ENCODE measurements at places on chromosomes 12 and 14.

- peak; percentile 30 for DNase-seq
These were observed 35.4 kb upstream of the RNASE3 start for GRCh38 chr14:20855652-20856291.

DNA sequence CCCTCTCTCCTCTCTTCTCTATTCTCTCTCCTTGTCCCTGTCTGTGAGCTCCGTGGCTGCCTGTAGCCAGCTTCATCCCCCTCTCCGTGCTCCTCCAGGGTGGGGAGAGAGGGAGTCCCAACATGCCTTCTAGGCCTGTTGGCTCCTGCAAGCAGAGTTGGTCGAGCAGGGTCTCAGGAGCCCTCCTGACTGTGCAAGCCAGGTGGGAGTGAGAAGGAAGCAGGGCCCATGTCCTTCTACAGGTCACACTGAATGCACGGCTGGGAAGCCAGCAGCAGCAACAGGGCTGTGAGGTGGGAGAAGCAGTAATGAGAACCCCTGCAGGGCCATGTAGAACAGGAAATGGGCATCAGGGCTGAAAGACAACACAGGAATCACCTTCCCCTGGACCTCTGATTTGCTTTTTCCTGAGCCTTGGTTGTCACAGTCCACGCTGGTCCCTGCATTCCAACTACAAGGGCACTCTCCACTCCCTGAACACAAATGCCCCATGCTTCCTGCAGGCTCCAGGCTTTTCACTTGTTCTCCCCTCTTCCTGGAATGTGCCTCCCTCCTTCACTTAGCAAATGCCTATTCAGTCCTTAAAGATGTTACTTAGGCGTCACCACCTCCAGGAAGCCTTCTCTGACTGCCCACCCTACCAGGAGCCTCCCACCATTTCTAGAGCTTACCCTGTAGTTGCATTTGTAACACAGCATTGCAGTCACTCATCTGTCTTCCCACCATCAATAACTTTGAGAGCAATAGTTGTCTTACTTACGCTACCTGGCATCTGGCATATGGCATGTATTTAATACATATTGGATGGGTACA lies 51.2 kb downstream of the TSPAN11 start:
- DNase-seq = no peak

- no peak for DNase-seq
These were observed 120.3 kb downstream of the GPR135 start for GRCh38 chr14:59344691-59345455.

DNA sequence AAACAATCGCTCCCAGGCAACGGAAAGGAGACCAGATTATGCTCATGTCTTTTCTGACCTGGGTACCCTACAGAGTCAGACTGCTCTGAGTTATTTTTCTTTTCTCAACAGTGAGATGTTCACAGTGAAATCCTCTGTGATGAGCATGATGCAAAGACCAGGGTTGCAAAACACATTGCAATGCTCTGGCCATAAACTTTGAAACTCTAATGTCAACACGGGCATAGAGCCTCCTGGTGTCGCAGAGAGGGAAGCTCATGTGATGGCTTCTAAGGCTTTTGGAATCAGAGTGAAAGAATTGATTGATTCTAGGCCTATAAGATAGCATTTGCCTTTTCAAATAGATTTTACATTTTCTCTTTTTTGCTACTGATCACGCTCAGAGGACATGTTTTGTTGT lies 193.4 kb downstream of the RASSF9 start:
- DNase-seq = no peak

GRCh38 chr12:1373901-1374735 lies 220.3 kb downstream of the FBXL14 start:
- DNase-seq = no peak

DNA sequence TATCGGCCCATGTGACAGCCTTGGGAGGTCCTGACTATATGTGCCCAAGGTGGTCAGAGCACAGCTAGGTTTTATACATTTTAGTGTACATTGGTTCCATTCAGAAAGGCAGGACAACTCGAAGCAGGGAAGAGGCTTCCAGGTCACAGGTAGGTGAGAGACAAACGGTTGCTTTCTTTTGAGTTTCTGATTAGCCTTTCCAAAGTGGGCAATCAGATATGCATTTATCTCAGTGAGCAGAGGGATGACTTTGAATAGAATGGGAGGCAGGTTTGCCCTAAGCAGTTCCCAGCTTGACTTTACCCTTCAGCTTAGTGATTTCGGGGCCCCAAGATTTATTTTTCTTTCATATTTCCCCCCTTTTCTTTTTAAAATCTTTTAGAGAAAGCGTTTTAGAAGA lies 87.6 kb upstream of the PPP2R5C start:
- DNase-seq = no peak

DNA sequence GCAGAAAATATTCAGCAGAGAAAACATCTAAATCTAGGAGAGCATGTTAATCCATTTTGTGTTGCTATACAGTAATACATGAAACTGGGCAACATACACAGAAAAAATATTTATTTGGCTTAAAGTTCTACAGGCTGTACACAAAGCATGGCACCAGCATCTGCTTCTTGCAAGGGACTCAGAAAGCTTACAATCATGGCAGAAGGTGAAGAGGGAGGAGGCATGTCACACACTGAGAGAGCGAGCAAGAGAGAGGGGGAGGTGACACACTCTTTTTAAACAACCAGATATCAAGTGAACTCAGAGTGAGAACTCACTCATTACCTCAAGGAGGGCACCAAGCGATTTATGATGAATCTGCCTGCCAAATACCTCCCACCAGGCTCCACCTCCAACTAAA lies 94.2 kb upstream of the CNOT2 start:
- DNase-seq = no peak

DNA sequence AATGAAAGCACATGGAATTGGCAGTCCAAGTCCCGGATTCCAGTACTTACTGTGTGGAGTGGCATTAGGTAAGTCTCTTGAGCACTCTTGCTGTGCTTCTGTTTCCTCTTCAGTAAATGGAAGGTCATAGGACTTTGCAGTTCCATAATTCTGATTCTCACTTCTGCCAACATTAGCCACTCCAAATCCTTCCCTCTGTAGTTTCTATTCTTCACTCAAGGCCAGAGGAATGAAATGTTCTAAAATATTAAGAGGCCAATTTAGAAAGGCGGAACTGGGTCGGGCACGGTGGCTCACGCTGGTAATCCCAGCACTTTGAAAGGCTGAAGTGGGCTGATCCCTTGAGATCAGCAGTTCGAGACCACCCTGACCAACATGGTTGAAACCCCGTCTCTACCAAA lies 19.8 kb upstream of the SLC5A8 start:
- DNase-seq = no peak

- DNase-seq = no peak
These were observed 57.5 kb downstream of the RASSF3 start for GRCh38 chr12:64667793-64668192.

DNA sequence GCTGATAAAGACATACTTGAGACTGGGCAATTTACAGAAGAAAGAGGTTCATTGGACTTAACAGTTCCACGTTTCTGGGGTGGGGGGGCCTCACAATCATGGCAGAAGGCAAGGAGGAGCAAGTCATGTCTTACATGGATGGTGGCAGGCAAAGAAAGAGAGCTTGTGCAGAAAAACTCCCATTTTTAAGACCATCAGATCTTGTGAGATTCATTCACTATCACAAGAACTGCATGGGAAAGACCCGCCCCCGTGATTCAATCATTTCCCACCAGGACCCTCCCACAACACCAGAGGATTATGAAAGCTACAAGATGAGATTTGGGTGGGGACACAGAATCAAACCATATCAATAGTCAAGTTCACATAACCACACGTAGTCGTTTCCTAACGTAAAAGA lies 85.5 kb downstream of the USP15 start:
- DNase-seq = no peak

GRCh38 chr14:87497301-87497700 lies 495.7 kb downstream of the GALC start:
- DNase-seq = no peak

- no peak for DNase-seq
These were observed 10.4 kb downstream of the GTSF1 start for GRCh38 chr12:54463034-54463433.

- no peak for DNase-seq
These were observed 99.3 kb downstream of the TBX5 start for GRCh38 chr12:114306646-114307045.

DNA sequence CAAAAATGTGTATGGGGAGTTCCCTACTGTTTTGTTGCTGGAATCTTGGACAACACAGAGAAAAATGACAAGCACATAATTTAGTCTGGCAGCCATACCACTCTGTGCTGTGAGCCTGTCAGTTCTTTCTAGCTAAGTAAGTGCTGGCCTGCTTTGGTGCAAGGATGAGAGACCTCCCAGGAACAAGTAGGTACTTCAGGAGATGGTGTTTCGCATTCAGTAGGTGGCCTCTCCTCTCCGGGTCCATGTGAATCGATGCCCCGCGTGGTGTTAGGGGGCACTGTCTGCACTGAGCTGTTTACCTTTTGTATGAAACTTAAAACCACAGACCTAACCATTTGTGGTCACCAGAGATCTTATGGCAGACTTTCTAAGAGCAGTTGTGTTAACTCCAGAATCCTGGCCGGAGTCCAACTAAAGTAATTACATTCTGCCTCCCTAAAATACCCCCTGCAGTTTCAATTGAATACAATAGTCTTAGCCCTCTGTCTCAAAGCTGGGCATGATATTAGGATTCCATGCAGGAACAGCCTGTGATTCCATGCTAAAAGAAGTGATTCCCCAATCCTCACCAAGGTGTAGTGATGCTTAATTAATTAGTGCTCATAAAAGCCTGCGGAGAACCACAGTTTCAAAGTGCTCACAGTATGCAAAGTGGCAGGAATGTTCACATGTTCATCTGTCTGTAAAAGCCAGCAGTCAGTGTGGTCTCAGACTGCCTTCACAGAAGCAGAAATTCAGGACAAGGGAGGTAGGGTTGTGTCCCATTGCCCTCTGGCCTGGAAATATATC lies 64.2 kb downstream of the LLPH start:
- DNase-seq = no peak

- DNase-seq = no peak
These were observed 15.0 kb downstream of the OTX2 start for GRCh38 chr14:56795284-56795622.

DNA sequence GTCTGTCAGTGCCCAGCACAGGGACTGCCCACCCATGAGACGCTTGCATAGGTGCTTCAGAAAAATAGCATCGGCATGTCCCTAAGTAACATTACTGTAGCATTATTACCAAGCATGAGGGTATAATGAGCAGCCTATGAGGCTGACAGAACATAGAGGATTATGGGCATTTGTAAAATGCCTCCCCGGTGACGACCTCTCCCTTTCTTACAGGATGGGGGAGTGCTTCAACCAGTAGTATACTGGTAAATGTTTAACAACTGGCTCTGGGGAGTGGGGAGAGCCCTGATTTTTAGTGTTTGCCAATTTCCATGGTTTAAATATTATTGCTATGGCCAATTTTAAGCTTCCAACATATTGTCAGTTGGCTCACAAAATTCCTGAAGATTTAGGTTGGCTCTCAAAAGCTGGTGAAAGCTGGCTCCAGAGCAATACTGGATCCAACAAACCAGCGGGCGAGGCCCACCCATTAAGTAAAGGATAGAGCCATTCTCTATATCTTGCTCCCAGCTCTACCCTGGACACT lies 104.5 kb downstream of the ETNK1 start:
- DNase-seq = no peak

DNA sequence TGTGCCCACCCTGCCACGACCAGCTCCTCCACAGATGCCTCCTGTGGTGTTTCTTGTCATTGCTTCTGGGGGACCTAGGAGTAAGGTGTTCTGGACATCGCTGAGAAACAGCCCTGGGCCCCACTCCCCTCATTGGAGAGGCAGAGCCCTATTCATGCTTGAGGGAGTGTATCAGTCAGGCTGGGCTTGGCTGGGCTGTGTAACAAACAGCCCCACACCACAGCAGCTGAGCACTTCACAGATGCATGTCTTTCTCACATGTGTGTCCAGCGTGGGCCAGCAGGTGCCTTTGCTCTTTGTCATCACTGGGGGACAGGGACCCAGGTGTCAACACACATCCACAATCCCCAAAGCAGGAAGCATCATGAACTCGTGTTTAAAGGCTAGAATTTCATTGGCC lies 65.1 kb upstream of the FBRSL1 start:
- no peak for DNase-seq

GRCh38 chr12:66058554-66058953 lies 72.0 kb downstream of the LLPH start:
- no peak for DNase-seq

DNA sequence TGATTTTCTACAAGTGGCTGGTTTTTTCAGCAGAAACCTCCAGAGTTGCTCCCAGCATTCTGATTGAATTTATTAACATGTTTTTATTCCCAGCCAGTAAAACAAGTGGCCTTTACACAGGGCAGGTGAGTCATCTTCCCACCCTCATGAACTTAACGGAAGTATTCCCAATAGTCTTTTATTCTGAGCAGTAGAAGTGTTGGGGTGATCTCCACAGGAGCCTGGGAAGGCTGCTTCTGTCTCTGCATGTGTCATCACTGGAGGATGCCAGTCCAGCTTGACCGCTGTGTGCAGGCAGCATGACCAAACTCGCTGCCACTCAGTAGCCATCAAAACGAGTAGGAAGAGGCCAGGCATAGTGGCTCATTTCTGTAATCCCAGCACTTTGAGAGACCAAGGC lies 13.4 kb upstream of the DNAH10 start:
- DNase-seq = no peak

DNA sequence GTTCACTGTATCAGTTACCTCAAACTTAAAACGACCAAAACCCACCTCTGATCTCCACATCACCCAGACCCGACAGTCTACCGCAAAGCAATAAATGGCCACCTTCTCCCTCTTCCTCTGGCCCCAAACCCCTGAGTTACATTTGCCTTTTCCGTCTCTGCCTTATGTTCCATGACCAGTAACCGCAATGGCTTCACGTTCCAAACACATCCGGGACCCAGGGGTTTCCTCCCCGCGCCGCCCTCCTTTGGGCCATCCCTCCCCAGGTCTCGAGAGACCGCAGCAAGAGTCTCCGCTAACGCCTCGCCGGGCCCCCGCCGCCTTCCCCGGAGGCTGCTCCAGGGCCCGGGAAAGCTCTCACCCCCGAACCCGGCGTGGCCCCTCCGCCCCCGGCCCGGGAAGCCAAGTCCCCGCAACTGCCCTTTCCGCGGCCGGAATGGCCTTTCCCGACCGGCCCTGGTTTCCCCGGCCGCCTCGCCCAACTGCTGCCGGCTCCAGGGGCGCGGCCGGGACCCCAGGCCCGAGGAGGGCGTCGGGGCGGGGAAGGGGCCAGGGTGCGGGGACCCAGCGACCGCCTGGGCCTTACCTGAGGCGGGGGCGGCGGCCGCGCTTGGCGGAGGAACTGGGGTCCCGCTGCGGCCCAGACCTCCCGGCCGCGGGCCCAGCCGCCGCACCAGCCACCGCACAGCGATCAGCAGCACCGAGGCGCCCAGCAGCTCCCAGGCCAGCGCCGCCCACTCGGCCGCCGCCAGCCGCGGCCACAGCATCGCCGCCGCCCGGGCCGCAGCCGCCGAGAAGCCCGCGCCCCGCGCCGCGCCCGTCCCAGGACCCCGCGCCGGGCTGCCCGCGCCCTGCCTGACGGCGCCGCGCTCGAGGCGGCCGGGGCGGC lies at the start of gene ANKLE2:
Gene ANKLE2, minus strand, starts transcription at position 801 of the 889 bp plus-strand sequence. Its CDS starts 34 bp downstream, at position 767.
- no peak for DNase-seq

DNA sequence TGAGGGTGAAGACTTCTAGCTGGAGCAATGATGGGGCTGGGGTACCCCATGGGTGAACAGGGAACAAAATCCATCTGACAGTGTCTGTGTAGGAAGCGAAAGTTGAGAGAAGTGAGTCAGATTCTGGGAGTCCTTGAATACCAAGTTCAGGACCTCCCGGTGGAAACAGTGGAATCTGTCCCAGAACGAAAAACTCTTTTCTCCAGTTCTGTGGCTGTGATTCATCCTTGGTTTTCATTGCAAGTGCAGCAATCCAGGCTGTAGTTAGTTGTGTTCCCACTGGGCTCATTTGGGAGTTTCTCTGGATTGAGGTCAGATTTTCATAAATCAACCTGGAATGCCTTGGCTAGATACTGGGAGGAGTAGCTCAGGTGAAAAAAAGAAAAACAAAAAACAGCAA lies 120.7 kb downstream of the C12orf75 start:
- DNase-seq = no peak
